ENCODE measurements at places on chromosomes 3 and 15.

GRCh38 chr3:190534986-190535385 lies 21.1 kb downstream of the IL1RAP start:
- DNase-seq = no peak

DNA sequence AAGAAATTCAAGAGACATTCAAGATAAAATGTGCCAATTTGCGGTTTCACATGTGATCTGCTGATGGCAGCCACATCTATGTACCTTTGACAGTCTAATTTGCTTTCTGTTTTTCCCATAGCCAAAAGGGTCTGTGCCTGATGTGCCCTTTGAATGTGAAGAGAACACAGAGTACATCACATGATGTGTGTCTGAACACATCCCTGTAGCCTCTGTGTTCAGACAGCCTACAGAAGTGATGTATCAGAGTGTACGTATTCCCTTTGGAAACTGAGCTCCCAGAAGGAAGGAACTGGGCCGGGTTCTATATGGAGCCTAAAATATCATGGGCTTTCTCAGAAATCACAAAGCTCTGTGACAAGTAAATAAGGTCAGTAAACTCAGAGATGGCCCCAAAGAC lies 52.4 kb downstream of the BOC start:
- DNase-seq = no peak

GRCh38 chr3:170631755-170632488 lies 46.0 kb upstream of the SLC7A14 start:
- no peak for DNase-seq

- no peak for DNase-seq
Measured at GRCh38 chr3:146115619-146116018, 45.4 kb downstream of the PLOD2 start.

DNA sequence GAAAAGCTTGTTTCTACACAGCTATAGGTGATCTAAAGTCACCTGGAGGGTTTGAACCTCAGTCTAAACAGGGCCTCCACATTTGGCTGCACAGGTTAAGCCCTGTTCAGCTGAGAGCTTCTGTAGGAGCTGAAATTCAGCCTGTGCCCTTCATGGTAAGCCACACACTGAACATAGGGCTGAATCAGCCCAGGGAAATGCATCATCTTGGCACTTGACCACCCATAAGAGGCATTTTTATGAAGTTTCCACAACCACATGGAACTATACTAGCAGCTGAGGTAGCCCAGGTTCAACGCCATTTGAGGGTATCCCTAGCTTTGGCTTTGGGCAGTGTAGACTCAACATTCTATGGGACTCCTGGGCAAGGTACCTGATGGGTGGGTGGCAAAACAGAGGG lies 126.8 kb downstream of the FAM174B start:
- DNase-seq = no peak

DNA sequence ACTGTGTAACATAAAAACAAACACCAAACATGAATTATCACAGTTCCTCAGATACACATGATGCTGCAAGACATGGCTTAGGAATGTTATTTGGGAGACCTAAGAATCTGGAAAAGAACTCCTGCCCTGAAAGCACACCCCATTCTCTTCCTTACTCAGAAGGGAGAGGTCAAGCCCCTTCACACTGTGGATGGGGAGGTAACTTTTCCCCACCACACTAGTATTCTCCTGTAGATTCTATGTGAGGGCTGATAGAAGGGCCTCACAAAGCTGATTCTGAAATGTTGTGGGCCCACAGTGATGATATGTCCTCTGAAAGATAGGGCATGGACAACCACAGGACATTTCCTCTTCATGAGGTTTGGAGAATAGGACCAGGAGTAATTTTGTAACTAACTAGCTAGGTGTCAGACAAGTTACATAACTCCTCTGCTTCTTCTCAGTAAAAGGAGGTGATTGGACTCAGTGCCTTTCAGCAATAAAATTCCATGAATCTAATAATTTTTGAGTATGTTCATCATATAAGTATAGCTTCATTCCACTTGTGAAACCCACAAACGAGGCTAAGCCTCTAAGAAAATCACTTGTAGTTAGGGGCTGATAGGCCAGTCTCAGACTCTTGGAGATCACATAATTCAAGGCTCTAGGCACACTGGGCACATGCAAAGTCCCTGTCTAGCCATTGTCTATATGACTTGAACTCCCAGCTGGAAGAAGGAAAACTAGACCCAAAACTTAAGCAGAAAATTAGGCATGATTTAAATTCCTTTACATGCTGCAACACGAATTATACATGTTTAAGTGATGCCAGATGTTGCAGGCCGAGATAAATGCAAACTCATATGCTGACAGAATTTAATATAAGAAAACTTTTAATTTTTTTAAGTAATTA lies 7.5 kb downstream of the PTX3 start:
- no peak for DNase-seq

GRCh38 chr15:85625166-85625830 lies 169.4 kb downstream of the KLHL25 start:
- no peak for DNase-seq

GRCh38 chr3:37096975-37097374 lies 77.4 kb downstream of the LRRFIP2 start:
- DNase-seq = no peak

DNA sequence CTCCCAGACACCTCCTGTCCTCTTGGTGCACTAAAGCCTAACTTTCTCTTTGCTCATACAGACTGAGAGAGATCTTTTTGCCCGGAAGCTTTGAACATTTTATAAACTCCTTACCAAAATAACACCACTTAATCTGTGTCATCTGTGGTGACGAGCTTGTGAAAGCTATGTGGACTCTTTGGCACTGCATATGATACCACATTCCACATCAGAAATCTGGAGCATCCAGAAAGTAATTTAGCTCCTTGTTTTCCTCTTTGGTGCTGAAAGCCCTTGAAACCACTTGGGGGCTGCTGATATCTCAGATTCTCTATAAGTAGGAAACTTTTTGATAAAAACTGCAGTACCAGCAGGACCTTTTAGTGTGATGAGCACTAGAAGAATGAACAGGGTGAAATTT lies 128.3 kb downstream of the ALCAM start:
- DNase-seq = no peak

DNA sequence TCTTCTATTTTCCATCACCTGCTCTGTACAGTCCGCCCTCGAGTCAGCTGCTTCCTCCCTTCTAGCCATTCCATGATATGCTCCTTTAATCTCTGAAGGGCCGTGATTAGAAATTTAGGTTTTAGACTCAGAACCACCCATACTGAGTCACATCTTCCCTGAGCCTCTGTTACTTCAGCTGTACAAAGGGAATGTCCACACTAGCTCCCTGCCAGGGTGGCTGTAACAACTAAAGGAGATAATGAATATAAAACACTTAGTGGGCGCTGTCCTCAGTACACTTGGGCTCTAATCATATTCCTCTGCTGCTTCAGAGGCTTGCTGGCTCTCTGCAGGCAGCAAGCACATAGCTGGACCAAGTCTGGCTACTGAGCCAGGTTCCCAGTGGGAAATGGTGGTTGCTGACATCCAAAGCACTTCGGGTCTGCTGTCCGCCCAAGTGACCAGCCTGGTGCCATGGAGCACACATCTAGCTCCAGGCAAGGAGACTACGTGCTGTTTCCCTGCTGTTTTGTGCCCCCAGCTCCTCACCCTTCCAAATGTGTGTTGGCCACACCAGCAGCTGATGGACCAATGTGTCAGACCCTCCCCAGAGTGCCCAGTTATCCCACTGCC lies 901 bp upstream of the CHST14 start:
- no peak for DNase-seq

DNA sequence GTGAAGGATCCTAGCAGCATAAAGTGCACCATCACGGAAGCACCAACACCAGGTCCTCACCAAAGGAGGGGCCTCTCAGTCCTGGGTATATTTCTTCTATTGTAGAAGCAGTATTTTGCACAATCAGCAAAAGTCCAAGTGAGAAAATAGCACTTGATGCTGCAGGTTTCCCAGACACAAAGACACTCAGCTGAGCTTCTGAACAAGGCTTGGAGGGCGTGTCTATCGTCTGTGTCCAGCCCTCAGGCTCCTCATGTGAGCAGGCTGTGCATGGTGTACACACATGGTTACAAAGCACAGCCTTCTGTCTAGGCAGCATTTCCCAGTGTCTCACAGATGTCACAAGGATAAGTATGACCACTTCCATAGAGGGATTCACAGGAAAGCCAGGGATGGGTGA lies 98.3 kb upstream of the SPATA12 start:
- DNase-seq = no peak

GRCh38 chr3:128353991-128354687 lies 112.6 kb downstream of the DNAJB8 start:
- DNase-seq = no peak

DNA sequence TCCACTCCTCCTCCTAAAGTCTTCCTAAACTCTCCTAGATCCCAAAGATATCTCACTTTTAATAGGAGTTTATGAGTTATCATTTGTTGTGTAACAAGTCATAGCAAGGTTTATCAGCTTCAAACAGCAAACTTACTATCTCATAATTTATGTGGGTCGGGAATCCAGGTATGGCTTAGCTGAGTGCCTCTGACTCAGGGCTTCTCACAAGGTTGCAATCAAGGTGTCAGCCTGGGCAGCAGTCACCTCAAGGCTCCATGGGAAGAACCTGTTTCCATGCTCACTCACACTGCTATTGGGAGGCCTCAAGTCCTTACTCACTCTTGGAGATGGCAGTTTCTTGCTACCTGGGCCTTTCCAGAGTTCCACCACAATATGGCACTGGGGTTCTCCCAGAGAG lies 889.8 kb downstream of the MCTP2 start:
- DNase-seq = no peak

DNA sequence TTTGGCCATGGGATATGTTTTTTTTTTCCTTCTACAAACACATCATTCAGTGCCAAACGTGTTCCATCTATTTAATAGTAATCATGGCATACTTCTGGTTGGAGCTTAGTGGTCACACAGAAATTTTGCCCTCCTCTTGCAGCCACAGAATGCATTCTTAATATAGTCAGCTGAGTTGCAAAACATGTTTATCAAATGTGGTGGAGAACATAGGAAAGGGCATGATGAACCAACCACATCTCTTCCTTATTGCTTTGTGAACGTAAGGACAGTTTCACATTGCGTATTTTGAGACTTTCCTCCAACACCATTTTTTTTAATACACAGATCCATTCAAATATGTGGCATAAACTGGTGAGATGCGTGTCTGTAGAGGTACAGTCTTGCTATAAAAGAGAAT lies 106.8 kb downstream of the BBX start:
- no peak for DNase-seq

DNA sequence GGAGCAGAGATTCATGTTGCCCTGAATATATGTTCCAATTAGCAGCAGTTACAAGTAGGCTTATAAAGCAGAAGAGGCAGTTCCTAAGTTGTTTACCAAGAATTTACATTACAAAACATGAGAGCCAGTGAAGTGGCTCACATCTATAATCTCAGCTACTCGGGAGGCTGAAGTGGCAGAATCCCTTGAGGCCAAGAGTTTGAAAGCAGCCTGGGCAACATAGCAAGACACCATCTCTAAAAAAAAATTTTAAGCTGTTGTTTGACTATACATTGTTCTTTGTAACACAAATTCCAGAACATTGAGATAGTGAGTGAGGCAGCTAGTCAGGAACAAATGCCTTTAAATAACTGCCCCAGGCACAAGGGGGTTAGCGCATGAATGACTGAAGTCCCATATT lies 10.3 kb upstream of the ZMAT3 start:
- no peak for DNase-seq

GRCh38 chr15:38247336-38247735 lies 5.3 kb upstream of the SPRED1 start:
- DNase-seq = no peak

GRCh38 chr15:74955796-74956647 lies 550 bp downstream of the RPP25 start:
- peak; percentile 27 for DNase-seq

DNA sequence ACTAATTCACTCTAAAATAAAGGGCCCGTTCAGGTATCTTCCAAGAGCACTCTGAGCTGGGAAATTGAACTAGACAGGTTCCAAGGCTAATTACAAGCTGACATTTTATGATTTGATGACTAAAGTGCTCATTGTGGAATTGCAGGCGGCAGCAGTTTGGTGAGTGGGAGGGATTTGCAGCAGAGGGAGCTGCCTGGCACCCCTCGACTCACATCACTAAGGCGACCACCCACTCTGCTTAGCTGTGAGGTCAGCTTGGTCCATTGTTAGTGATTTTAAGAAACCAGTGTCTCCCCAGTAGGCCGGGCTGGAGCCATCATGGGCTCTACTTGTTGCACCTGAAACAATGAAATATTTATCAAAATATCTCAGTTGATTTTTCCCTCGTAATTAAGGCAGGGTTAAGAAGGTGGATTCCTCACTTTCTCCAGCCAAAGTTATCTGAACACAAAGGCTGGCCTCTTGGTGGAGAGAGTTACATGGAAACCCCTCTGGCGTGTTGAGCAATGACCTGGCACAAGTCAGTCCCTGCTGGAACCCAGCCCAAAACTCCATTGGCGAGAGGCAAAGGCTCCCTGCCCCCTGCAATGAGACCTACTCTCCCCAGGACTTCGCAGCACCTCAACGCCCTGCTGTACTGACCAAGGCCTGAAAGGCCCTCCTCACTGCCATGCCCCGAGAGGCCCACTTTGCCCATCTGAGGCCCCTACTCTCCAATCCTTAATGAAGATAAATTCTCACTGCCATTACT lies 65.0 kb upstream of the ATP2B2 start:
- DNase-seq = no peak

- no peak for DNase-seq
Measured at GRCh38 chr15:30030345-30030744, 52.4 kb upstream of the GOLGA8J start.

DNA sequence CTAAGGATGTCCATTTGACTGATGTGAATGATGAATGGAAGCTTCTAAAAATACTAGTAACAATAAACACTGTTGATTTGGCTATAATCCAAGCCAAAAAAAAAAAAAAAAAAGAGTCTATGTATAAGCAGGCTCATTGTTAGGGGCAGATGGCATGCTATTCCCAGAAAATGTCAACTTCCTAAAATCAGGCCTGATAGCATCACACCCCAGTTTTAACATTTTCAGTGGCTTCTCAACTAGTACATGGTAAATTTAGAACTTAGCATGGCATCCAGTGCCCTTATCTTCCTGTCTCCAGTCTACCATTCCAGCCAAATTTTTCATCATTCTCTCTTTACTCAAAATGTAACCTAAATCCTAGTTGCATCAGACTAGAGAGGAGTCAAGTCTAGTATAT lies 288.2 kb upstream of the ZNF385D start:
- no peak for DNase-seq
